ENCODE measurements at places on chromosomes 3 and 15.

- no peak for DNase-seq
Measured at GRCh38 chr15:99956820-99957641, 223.8 kb upstream of the LYSMD4 start.

DNA sequence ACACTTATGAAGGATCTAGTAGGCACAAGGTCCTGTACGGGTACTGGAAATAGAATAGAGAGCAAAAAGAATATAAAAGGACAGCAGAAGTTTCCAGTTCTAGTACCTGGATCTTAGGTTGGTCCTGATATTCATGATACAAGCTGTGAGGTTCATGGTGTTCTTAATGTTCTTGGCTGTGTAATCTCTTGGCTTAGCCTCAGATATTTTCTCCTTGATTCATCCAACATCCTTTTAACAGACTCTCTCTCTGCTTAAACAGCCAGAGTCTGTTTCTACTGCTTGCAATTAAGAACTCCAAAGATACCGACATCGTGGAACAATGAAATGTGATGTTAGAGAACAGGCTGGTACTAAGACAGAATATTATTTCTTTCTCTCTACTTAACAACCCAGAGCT lies 49.9 kb downstream of the CNTN3 start:
- no peak for DNase-seq

DNA sequence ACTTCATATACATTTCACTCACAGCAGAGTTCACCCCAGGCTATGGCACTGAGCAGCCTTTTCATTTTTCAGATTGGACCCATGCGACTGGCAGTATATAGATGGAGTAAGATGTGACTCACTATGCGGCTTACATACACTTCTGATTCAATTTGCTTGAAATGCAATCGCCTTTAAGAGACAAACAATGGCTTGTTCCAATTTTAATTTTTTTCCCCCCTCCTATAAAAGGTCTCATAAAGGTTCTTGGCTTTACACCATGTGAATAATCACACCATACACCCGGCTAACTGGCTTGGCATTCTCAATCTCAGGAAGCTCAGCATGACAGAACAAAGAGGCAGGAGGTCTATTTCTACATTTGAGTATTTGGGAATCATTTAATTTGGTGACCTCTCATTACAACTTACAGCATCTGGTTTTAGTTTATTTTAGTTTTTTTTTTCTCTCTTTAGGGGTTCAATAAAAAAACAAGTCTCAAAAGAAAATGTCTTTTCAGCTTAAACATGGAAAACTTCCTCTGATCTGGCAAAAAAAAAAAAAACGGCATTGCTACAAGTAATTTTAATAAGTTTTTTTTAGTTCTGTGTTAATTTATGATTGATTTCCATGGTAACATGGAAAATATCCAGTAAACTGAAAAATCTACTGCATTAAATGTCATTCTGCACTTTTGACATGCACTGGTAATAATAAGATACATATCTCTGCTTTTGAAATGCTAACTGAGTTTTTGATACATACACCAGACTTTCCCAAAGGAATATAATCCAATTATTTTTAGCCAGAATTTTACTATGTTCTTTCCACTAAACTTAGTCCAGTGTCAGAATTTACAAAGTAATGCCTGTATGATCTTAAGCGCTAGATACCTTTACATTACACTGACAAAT lies 38.8 kb downstream of the GADL1 start:
- DNase-seq = no peak

DNA sequence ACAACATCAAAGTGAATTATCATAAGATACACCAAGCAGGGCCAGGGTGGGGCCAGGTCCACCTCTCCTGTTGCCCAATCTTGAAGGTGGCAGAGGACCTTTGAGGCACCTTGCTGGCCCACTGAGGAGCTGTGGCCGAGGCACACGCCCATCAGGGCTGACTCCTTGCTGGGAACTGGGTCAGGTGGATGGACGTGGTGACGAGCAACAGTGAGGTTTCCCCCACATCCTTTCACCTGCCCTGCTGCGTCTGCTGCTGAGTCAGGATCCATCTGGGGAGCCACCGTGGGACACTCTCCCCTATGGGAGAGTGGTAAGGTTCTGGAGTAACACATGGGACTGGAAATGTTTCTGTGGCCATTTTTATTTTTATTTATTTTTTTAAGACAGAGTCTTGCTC lies 17.3 kb upstream of the FURIN start:
- peak; percentile 34 for DNase-seq

GRCh38 chr3:9117220-9117619 lies 132.2 kb downstream of the SRGAP3 start:
- no peak for DNase-seq

DNA sequence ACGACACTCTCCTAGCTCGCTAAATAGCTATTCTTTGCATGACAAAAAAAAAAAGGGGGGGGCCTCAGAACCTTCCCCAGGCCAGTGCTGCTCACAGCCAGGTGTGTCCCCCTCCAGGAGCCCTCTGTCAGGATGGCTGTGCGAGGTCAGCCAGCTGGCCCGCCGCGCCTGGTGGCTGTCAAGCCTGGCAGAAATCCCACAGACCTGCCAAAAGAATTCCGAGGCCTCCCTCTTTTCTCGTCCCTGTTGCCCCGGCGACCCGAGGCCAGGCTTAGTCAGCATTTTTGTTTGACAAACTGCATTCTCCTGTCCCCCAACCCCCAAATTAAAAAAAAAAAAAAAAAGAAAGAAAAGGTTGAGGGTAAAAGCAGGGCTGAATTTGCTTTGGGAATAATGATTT lies 61.9 kb downstream of the TM4SF4 start:
- DNase-seq = no peak

GRCh38 chr3:84980011-84980410 lies 21.2 kb downstream of the CADM2 start:
- DNase-seq = no peak

- no peak for DNase-seq
Measured at GRCh38 chr3:109045271-109046040, 72.5 kb downstream of the MORC1 start.

- DNase-seq = no peak
Measured at GRCh38 chr3:64209866-64210621, 15.2 kb downstream of the PRICKLE2 start.

DNA sequence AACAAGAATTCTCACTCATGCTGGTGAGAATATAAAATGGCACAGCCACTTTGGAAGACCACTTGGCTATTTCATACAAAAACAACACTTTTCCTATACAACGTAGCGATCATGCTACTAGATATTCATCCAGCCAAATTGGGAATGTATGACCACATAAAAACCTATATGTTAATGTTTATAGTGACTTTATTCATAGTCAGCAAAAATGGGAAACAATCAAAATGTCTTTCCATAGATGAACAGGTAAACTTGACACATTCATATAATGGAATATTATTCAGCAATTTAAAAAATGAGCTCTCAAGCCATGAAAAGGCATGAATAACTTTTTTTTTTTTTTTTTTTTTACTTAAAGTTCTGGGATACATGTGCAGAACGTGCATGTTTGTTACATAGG lies 445.2 kb downstream of the ZBBX start:
- DNase-seq = no peak

DNA sequence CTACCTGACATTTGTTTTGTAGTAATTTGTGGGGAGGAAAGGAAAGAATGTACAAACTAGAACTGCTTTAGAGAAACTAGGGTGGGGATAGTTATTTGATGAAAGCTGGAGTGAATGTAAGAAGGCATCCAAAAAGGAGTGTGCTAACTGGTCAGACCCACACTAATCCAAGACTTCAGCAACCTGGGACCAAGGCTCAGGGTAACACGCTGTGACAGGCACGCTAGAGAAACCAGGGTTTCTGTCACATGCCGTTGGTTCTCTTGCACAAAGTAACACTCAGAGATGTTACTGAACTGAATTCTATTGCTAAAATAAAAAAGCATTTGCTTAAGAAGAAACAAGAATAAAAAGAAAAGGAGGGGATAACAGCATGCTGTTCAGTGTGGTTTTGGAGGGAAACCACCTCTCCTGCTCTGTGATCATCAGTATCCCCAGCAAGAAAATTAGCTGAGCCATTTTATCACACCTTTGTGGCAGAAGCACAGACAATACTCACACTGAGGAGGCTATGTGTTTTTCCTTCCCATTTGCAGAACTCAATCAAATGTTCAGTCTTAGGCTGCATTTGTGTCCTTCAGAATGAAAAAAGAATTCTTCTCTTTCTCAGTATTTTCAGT lies 2.8 kb upstream of the CCDC80 start:
- DNase-seq = no peak

DNA sequence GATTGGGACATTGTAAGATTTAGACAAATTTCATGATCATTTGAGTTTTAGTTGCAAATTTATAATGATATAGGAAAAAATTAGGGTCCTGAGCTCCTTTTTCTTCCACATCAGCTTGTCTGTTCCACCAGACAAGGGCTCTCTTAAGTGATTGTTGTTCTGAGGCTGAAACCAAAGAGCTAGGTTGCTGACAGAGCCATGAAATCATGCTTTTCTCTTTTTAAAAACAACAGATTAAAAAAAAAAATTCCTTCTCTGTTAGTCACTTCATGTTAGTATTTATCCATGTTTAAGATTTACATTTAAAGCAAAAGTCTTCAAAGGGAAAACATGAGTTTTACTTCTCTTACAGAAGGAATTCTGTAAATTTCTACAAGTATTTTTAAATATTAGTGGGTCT lies 56.8 kb downstream of the ATP2C1 start:
- DNase-seq = no peak

DNA sequence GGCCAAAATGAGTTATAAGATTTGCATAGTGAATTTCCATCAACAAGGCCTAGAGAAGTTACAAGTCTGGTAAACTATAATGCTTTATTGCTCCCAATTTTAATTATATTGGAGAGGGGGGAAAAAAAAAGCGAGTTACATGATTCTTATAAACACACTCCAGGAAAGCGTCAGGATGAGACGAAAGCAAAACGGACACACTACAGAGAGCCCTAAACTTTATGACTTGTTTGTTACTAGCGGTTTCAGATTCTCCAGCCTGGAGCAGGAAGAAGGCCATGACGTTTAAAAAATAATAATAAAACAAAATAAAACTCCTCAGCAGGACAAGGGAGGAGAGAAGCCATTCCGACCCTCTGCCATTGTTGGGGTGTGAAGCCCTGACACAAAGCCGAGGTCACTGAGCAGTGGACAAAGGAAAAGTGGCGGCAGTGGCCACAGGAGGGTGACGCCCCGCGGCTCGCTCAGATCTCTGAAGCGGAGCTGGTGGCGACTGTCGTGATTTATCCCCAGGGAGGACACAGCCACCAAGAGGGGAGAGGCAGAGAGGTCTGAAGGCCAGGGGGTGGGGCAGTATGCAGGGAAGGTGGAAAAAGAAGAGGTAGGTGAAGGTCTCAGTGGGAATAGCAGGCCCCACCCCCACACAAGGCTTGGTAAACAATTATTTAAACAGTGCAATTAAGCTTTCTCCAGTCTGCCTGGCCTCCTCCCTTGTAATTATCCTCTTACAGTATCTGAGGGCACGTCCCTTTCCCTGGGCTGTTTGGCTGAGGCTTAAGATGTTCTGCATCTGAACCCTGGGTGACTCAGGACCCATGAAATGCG lies 45.3 kb downstream of the ADAMTS9 start:
- no peak for DNase-seq

- no peak for DNase-seq
Measured at GRCh38 chr3:129504471-129505100, 23.9 kb upstream of the RHO start.

DNA sequence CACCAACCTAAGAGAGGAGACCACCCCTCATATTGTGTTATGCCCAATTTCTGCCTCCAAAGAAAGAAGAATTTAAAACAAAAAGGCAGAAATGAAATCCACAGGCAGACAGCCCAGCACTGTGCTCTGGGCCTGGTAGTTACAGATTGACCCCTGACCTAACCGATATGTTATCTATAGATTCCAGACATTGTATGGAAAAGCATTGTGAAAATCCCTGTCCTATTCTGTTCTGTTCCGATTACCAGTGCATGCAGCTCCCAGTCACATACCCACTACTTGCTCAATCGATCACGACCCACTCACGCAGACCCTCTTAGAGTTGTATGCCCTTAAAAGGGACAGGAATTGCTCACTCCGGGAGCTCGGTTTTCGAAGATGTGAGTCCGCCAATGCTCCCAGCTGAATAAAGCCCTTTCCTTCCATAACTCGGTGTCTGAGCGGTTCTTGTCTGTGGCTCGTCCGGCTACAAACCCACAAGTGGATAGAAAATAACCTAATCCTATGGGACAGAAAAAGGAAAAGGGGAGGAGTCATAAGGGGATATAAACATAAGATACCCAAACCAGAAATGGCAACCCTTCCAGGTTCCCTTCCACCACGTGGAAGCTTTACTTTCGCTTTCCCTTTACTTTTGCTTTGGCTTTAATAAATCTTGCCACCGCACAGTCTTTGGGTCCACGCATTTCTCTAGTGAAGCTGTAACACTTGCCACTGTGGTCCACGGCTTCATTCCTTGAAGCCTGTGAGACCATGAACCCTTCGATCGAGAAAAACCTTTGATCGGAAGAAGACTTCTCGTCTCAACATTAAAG lies 1.7 kb upstream of the CFAP91 start:
- no peak for DNase-seq

DNA sequence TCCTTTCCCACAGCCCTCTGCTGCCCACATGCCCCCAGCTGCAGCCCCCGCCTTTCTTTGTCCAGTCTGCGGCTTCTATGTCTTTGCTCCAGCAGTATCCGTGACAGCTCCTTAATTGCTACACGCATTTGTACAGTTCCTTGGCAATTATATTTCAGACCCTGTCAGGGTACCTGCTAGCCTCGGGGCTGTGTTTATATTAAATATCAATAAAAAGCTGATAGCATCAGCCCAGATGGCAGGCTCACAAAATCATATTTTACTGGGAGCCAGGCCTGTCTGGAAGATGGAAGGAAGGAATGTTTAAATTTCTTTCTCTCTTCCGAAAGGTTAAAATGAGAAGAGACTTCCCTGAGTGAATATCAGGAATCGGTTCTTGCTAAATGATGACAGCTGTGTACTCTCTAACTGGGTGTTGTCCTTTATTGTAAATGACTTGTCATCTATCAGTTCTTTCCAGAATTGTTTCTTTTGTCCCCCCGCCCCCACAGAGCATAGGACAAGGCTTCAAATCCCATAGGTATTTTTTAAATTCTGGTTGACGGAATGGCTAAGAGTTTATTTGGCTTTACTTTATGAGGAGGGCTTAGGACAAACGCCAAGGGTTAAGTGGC lies 378.1 kb downstream of the LRTM1 start:
- DNase-seq = no peak

DNA sequence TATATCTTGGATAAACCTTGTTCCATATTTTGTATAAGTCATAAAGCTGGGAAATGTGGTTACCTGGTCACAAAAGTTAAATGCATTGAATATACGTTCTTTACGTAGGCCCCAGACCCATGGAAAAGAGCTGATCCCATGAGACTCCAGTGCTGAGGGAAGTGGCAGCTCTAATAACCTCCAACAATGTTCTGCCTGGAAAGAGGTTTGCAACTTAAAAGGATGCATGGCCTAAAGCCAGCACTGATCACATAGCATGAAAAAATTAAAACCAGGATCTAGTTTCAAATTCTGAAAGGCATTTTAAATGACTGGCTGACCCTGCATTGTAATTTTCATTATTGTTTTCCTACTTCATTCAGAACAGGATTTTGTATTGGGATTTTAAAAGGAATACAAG lies 27.9 kb upstream of the STRIT1 start:
- DNase-seq = no peak
